CD4-positive, alpha-beta T cell treated with Interleukin-2 at 100 ng/mL for 4 hours (primary cell): ENCODE measurements at places on chromosomes 1 and 21.

- DNase-seq, result no peak
Observed at GRCh38 chr1:168529518-168529917, 14.3 kb downstream of the XCL2 start.

DNA sequence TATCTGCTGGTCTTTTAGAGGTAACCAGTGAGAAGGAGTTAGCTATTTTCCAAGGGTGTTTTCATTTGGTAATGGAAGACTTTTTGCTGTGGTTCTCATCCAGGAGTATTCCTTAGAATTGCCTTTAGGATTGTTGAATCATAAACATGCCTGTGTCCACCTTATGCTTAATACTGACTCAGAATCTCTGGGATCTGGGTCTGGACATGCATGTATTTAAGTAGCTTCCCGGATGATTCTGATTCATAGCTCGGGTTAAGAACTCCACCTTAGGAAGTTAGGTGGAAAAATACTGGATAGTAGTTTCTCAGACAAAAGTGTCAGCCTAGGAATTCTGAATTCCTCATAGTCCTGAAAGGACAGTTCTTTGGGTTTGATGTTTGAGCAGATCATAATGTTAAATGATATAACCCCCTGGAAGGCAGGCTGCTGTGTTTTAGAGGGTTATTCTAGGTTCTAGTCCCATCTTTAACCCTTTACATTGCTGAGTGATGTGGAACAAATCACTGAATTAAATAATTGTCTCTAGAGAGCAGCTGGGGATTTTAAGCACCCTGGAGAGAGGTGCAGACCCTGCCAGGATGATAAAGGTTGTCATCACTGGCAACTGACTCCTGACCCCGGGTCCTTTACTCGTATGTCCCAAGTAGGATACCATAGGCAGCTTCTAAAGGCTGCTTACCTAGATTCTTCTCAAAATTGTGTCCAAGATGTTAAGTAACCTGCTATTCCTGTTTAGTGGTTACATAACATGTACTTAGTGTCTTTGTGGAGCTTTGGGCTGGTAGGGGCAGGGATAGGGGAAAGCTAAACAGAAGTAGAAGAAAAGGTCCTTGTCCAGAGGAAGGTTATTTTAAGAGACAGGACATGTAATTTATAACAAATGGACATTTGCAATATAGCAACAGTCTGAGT, 14.5 kb upstream of the C4BPB start:
- DNase-seq, result no peak

DNA sequence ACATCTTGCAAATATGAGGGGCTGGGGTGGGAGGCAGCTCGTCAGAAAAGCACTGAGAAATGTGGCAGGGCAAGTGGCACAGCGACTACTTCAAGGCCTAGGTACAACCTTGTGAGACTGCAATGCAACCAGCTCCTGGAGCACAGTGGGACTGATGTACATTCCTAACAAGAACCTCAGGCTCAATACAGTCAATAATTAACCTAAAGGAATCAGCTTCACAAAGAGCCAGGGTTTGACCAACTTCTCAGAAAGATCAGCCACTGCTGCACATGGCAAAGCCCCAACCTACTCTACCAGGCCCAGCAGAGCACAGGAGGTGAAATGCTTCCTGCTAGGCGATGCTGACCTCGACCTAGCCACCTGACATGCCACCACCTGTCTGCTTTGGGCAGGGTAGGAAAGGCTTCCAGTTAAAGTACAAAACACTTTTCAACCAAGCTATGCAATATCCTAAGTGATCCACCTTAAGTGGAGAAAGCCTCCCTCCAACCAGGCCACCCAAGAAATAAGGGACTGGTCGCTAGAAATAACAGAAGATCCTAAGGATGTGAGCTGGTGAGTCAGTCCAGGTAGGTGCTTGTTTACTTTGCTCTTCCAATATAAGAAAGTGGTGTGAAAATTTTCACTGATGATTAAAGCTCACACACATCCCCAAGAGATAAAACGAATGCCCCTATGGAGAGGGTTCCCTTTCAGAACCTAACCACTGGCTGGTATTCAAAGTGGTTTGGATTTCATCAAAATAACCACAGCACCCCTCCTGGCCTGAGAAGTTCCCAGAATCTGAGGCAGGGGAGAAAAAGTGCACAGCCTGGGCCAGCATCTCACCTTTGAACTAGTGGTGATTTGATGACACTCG, 2.1 kb downstream of the RIPK4 start:
- no peak for DNase-seq

- no peak for DNase-seq
Observed at GRCh38 chr1:241997401-241997998, 1.4 kb downstream of the MAP1LC3C start.

- DNase-seq, result no peak
Observed at GRCh38 chr1:3369446-3370076, 84.9 kb upstream of the ARHGEF16 start.

DNA sequence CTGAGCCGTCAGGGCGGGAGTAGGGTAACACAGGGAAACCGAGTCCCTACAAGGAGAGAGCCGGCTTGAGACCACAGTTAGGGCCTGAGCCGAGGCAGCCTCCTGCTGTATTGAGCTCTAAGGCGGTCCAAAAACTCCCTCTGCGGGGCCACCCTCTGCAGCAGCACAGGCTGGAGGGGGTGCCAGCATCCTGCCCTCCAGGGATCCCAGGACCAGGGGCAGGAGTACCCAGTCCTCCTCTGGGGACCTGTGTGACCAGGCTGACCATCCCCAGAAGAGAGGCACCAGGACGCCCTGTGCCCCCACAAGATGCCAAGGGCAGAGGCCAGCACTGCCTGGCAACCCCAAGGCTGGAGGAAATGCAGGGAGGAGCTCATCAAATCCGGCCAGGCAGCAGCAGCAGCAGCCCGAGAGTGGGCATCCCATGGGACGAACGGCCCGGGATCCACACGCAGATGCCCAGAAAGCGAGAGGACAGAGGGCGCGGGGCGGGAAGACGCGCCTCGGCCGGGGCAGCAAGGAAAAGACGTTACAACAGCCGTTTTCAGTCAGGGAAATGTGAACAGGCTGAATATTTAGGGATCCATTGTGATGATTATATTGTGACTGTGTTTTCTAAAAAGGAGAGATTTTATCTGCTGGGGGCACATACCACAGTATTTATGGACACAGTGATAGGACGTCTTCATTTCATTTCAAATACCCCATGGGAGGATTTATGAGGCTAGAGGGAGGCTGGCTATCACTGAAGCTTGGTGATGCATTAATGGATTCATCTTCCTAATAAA, 57.1 kb upstream of the COL18A1 start:
- DNase-seq, result no peak

DNA sequence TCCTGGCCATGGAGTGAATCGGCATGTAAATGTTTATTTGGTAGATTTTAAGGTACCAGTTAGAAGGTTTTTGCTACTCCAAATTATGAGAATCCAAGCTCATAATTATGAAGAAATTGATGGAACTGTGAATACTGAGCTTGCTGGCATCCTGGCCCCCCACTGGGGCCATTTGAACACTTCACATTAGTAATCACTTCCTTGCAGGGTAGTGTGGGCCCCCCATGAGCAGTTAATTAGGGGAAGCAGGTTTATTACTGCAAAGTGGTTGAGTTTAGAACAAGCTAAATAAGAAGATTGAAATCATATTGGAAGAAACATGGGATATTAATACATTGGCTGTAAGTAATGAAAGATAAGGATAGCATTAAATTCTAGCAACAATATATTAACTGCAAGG, 86.7 kb downstream of the S1PR1 start:
- DNase-seq, result no peak

- no peak for DNase-seq
Observed at GRCh38 chr1:162373541-162374260, 3.0 kb downstream of the SPATA46 start.
